C1 segment of cervical spinal cord (tissue), 14 donors: ENCODE measurements at places on chromosomes 13 and 19.

GRCh38 chr19:43476606-43477005, 11.2 kb upstream of the LYPD3 start:
- DNase-seq: no peak

GRCh38 chr13:24680921-24681604, 855 bp downstream of the ATP12A start:
- DNase-seq: no peak

DNA sequence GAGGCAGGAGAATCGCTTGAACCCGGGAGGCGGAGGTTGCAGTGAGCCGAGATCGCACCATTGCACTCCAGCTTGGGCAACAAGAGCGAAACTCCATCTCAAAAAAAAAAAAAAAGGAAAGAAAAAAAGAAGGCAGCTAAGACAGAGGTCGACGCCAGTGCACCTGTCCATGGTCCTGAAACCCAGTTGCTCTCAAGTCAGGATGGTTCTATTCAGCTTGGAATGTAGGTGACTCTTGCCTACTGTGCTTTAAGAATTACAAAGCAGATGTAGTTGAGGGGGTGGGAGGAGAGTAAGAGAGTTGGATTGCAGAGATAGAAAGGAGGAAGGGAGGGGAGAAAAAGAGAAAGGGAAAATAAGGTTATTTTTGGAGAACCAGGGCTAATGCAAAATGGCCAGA, 18.7 kb downstream of the CACNG7 start:
- DNase-seq: no peak

DNA sequence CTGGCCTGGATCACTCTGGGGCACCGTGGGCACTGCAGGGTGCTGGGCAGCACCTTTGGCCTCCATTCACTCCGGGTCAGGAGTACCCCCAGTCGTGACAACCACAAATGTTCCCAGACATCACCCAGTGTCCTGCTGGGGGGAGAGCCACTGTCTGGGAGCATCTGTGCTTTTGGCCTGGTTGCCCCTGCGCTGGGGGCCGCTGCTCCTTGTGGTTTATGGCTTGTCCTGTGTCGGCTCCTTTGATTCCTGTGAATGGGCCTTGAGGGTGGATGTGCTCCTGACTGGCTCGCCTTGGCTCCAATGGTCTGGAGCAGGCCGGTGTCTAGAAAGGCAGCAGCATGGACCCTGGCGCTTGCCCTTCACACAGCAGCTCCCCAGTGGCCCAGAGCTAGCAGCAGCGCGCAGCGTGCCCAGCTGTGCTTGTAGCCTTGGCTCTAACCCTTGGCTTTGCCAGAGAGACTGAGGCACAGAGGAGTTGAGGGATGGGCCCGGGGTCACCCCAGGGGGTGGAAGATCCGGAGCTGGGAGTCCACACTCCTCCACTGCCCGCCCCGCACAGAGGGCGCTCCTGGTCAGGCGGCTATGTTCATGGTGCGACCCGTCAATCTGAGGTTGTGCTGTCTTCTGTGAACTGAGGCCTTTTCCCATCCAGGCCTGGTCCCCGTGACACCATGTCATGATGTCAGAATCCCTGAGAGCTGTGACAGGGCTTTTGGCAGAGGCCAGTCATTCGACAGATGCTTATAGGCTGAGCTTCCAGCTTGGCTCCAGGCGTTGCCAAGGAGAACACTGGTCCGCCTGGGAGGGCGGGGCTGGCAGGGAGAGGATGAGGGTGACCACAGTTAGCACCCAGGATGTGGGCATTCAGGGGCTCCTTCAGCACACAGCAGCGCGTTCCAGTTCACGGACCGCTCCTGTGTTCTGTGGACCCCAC, 4.1 kb downstream of the DAZAP1 start:
- DNase-seq: no peak

- DNase-seq: no peak
These were observed 6.3 kb upstream of the RPS19 start for GRCh38 chr19:41853768-41854167.

- DNase-seq: no peak
These were observed 220.9 kb downstream of the TSHZ3 start for GRCh38 chr19:31128291-31128690.

GRCh38 chr19:43902399-43902798, 32.7 kb downstream of the ZNF45 start:
- DNase-seq: no peak

DNA sequence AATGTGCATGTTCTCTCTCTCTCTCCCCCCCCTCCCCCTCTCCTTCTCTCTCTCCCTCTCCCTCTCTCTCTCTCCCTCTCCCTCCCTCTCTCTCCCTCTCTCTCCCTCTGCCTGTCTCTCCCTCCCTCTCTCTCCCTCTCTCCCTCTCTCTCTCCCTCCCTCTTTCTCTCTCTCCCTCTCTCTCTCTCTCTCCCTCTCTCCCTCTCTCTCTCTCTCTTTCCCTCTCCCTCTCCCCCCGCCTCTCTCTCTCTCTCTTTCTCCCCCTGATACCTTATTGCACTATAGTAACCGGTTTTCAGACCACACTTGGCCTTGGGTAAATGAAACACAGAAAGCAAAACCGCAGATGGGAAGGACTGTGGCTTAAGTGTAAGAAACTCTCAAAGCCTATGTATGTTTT, 34.7 kb upstream of the SPACA7 start:
- no peak for DNase-seq
